ENCODE measurements at places on chromosomes 7 and 10. TPM values are rescaled to one million over a fixed set of nuclear protein-coding genes. Genes with fewer than 3 reads are reported as not detected.
A peak's percentile ranks its signal among the peaks of the same experiment; 100 is the strongest.

DDX56 gene
- 84.9 TPM for total RNA-seq

- peaks cover 44% of the 10 kb centered on the region for H3K4me1 ChIP-seq
- H3K4me3 ChIP-seq, result peak overlapping the region; percentile 79
- peak overlapping the region; percentile 78 for H3K27ac ChIP-seq
- H3K27me3 ChIP-seq, result no peaks in the 10 kb centered on the region
- DNase-seq, result no peak
These were observed 5.6 kb downstream of the IMPDH1 start for GRCh38 chr7:128404143-128404681.

GRCh38 chr10:125555267-125555666 lies 127.7 kb downstream of the TEX36 start:
- DNase-seq, result no peak
- no peaks in the 10 kb centered on the region for H3K36me3 ChIP-seq
- H3K27me3 ChIP-seq, result no peaks in the 10 kb centered on the region
- H3K4me1 ChIP-seq, result peaks cover 2% of the 10 kb centered on the region
- H3K4me3 ChIP-seq, result no peak overlapping the region

DNA sequence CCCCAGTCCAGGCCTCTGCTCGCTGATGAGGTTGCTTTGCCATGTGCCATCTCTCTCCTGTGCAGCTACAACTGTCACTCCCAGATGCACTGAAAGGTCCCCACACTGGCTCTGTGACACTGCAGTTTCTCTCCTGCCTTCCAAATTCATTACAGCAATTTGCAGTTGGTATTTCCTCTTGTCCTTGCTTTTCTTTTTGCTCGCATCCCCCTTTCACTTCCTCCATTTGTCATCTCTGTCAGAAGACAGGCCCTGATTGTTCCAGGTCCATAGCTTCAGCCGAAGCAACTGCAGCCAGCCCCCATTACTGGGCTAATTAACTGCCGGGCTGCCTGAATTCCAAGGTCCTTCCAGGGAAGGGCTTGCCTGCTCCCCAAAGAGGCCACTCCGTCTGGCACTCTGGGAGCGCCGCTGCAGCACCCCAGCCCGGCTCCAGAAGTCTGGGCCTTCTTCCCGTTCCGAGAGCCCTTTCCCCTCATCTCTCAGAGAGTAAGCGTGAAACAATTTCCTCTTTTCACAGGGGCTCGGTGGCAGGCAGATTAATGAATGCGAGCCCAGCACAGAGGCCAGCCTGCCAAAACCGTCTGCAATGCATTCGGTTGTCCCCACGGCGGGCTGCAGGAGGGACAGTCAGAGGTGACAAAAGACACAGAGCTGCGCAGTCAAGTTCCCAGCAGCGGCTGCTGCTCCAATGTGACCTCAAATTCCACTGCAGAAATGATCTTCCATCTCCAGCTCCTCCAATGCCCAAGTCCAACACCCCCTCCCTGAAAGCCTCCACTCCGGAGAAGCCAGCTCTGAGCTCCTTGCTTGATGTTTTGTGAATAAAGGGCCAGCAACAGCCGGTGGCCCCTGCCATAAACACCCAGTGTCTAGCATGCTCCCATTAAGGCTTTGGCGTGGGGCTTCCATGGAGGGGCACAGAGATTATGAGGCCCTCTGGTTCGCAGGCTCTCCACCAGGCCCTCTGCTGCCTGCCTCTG lies 279.4 kb upstream of the HABP2 start:
- H3K4me1 ChIP-seq, result no peaks in the 10 kb centered on the region
- DNase-seq, result no peak
- H3K27me3 ChIP-seq, result peaks cover 2% of the 10 kb centered on the region

ABCB1 gene
- total RNA-seq, result 2.8 TPM

- no peaks in the 10 kb centered on the region for H3K27me3 ChIP-seq
- no peak for DNase-seq
- H3K27ac ChIP-seq, result no peak overlapping the region
- no peak overlapping the region for H3K4me3 ChIP-seq
These were observed 70.1 kb downstream of the RNF216 start for GRCh38 chr7:5711409-5711808.

BET1 gene
- total RNA-seq, result 19.2 TPM

OR2A14 gene
- not detected for total RNA-seq

GRCh38 chr10:101843032-101844021 lies at the start of gene KCNIP2:
Gene KCNIP2 (minus strand): TSS chr10:101843800. CDS start chr10:101843568, 232 bp downstream.
- no peaks in the 10 kb centered on the region for H3K36me3 ChIP-seq
- H3K27ac ChIP-seq, result peak within 1 kb of the TSS; percentile 5
- DNase-seq, result peak; percentile 53
- H3K4me3 ChIP-seq, result peak within 1 kb of the TSS; percentile 54
- peaks cover 48% of the 10 kb centered on the region for H3K4me1 ChIP-seq

MBL2 gene
- total RNA-seq, result not detected

DNA sequence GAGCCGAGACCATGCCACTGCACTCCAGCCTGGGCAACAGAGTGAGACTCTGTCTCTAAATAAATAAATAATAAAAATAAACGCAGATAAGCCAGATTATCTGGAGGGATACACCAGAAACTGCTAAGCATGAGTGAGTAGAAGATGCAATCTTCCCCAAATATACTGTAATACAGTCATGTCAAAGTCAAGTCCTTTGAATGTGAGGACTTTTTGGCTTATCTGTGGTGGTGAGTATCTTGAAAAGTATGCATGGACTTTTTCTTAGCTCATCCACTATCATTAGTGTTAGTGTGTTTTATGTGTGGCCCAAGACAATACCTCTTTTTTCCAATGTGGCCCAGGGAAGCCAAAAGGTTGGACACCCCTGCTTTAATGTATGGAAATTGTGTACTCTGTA lies 44.7 kb upstream of the PITRM1 start:
- no peak overlapping the region for H3K27ac ChIP-seq
- no peaks in the 10 kb centered on the region for H3K4me1 ChIP-seq
- no peaks in the 10 kb centered on the region for H3K36me3 ChIP-seq
- no peak for DNase-seq
- peaks cover 12% of the 10 kb centered on the region for H3K27me3 ChIP-seq

GRCh38 chr7:118502235-118502634 lies 277.7 kb downstream of the ANKRD7 start:
- H3K27ac ChIP-seq, result no peak overlapping the region
- H3K36me3 ChIP-seq, result no peaks in the 10 kb centered on the region
- H3K4me1 ChIP-seq, result no peaks in the 10 kb centered on the region
- no peaks in the 10 kb centered on the region for H3K27me3 ChIP-seq
- DNase-seq, result no peak

GJC3 gene
- not detected for total RNA-seq

- no peak for DNase-seq
These were observed 52.8 kb downstream of the CHST15 start for GRCh38 chr10:124040451-124041188.

DNA sequence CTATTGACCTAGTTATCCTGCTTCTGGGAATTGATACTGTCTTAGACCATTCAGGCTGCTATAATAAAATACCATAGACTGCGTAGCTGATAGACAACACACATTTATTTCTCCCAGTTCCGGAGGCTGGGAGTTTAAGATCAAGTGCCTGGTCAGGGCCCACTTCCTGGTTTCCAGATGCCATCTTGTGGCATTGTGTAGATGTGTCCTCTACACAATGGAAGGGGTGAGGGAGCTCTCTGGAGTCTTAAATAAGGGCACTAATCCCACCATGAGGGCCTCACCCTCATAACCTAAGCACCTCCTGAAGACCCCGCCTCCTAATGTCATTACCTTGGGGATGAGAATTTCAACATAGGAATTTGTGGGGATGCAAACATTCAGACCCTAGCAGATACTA lies 62.4 kb downstream of the SLC35B4 start:
- H3K27ac ChIP-seq, result no peak overlapping the region
- no peaks in the 10 kb centered on the region for H3K36me3 ChIP-seq
- peaks cover 2% of the 10 kb centered on the region for H3K27me3 ChIP-seq
- DNase-seq, result no peak

TMEM176B gene
- total RNA-seq, result not detected

NKX1-2 gene
- not detected for total RNA-seq

OR13A1 gene
- 0.10 TPM for total RNA-seq

DNA sequence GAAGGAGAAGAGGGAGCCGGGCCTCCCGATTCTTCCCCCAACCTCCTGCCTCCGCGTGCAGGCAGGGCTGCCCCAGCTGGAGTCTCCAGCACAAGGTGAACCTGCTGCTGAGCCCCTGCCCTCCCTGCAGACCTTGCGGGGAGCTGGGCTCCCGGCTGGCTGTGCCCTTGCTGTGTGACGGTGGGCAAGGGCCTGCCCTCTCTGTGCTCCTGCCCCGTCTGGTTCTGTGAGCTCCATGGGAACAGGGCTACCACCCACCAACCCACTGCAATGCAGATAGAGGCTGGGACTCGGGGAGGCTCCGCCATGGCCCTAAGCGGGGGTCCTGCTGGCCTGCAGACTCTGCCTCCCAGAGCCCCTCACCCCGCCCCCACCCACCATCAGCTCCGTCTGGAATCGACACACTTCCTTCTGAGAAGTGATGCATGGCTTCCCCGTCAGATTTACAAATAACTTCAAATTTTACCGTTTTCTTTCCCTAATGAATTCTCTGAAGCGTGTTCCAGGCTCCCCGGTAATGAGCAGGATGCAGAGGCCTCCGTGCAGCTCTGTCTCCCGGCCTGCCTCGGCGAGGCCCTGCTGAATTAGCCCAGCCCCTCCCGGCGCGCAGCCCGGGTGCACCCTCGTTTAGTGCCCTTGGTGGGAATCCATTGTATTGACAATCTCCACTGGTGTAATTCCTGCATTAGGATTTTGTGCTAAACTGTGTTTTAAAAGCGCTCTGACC lies 111.0 kb downstream of the MICALL2 start:
- H3K27me3 ChIP-seq, result no peaks in the 10 kb centered on the region
- no peak overlapping the region for H3K4me3 ChIP-seq
- no peak for DNase-seq

GRCh38 chr7:148472406-148472805 lies 118.2 kb upstream of the C7orf33 start:
- H3K27ac ChIP-seq, result no peak overlapping the region
- H3K4me1 ChIP-seq, result no peaks in the 10 kb centered on the region
- H3K4me3 ChIP-seq, result no peak overlapping the region
- peaks cover 2% of the 10 kb centered on the region for H3K27me3 ChIP-seq
- no peak for DNase-seq
- H3K36me3 ChIP-seq, result no peaks in the 10 kb centered on the region

DNA sequence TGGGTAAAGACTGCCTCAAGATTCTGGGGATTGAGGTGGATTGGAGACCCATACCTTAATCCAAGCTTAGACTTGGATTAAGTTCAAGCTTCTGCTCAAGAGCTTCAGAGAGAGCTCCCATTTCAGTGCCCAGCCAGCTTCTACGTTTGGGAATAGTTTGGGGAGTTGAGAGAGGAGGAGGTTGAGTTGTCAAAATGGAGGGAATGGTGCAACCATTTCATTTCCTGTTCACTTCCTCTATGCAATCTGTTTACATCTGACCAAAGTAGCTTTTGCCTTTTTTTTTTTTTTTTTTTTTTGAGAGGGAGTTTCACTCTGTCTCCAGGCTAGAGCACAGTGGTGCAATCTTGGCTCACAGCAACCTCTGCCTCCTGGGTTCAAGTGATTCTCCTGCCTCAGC lies 65.8 kb downstream of the ENTPD1 start:
- H3K4me3 ChIP-seq, result no peak overlapping the region
- DNase-seq, result no peak
- no peak overlapping the region for H3K27ac ChIP-seq
- no peaks in the 10 kb centered on the region for H3K36me3 ChIP-seq

- no peak for DNase-seq
- H3K27me3 ChIP-seq, result peaks cover 53% of the 10 kb centered on the region
- peaks cover 3% of the 10 kb centered on the region for H3K4me1 ChIP-seq
- no peak overlapping the region for H3K4me3 ChIP-seq
These were observed 3.0 kb upstream of the WNT2 start for GRCh38 chr7:117325836-117326235.

- H3K4me3 ChIP-seq, result no peak overlapping the region
- H3K27ac ChIP-seq, result no peak overlapping the region
- DNase-seq, result no peak
- H3K36me3 ChIP-seq, result peaks cover 16% of the 10 kb centered on the region
These were observed 154.3 kb downstream of the PHF14 start for GRCh38 chr7:11127988-11128387.
